ENCODE measurements at places on chromosomes 12 and 14. TPM values are rescaled to one million over a fixed set of nuclear protein-coding genes. Genes with fewer than 3 reads are reported as not detected.

GRCh38 chr14:28758885-28759652, 7.5 kb upstream of the FOXG1 start:
- DNase-seq, result no peak

DNA sequence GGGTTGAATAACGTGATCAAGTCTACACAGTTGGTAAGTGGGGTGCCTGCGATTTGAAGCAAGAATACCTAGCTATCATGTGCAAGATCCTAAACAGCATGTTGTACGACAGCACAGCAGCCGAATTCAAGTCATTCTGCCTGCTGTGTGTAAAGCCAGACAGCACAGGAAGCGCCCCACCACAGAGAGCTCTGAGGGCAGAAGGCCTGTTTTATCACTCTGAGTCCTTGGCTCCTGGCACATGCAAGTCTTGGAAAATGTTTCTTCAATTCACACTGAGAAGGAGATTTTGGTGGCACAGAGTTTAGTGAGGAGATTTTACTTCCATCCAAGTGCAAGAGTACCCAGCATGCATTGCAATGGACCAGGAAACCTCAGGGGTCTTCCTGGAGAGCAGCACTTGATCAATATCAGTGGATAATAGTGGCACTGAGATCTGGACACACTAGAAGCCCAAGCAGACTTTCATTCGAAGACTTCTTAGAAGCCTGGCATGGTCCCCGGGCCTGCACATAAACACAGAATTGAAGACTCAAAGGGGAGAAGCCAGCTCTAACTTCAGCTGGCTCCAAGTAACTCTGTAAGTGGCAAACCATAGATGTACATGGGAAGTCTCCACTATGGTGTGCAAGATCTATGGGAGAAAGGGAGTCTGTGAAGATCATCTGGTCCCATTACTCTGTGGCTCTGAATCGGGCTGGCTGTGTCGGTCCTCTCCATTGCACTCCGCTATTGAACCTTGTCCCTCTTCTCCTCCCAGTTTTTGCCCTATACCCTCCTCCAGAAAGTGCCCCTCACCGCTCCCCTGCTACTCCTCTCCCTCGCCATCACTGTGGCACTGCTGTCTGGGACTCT, 1.5 kb upstream of the KRT1 start:
- no peak for DNase-seq

NOS1 gene
- 0.26 TPM for total RNA-seq

GRCh38 chr12:6376870-6377666, 1.7 kb upstream of the SCNN1A start:
- DNase-seq, result no peak

DNA sequence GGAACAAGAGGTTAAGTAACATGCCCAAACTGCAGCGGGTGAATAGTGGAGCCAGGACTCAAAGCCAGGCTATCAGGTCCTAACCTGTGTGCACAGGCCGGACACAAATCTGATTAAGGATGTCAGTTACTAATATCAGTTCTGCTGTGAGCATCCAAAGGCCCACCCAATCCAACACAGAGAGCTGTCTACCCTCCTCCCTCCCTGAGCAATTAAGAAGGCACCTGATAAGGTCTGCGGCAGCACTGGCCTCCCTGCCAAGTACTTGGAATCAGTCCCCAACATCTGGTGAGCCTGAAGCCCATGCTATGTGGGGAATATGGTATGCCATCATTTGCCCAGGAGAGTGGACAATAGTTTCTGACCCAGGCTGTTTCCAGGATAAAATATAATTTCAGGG, 3.9 kb downstream of the HEBP1 start:
- DNase-seq, result no peak

DNA sequence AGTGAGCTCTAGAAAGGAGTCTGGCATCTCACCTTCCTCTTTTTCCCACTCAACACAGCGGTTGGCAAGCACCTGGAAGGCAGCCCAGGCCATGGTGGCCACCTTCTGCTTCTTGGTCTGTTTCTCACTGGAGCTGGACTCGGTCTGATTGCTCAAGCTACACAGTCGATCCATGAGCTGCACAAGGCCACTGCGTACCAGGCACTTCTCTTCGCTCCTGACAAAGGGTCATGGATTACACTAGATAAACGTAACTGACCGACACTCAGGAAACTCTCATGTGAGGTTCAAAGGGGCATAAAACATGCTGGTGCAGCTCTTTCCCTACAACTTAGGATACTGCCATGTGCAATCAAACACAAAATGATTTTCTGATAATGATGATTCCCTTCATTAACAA, 113.7 kb downstream of the TRAFD1 start:
- no peak for DNase-seq

DNA sequence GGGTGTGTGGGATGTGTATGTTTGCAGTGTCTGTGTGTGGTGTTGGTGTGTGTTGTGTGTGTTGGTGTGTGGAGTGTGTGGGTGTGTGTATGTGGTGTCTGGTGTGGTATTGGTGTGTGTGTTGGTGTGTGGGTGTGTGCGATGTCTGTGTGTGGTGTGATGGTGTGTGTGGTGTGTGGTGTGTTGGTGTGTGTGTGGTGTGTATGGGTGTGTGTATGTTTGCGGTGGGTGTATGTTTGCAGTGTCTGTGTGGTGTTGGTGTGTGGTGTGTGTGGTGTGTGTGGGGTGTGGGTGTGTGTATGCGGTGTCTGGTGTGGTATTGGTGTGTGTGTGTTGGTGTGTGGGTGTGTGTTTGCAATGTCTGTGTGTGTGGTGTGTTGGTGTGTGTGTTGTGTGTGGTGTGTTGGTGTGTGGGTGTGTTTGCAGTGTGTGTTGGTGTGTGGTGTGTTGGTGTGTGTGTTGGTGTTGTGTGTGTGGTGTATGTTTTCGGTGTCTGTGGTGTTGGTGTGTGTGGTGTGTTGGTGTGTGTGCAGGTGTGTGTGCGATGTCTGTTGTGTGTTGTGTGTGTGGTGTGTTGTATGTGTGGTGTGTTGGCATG, 15.7 kb downstream of the MLXIP start:
- DNase-seq, result no peak

OTUB2 gene
- total RNA-seq, result 1.3 TPM

CACNA2D4 gene
- not detected for total RNA-seq

- no peak for DNase-seq
These were observed 326.8 kb downstream of the SYT1 start for GRCh38 chr12:79191391-79191790.

DNA sequence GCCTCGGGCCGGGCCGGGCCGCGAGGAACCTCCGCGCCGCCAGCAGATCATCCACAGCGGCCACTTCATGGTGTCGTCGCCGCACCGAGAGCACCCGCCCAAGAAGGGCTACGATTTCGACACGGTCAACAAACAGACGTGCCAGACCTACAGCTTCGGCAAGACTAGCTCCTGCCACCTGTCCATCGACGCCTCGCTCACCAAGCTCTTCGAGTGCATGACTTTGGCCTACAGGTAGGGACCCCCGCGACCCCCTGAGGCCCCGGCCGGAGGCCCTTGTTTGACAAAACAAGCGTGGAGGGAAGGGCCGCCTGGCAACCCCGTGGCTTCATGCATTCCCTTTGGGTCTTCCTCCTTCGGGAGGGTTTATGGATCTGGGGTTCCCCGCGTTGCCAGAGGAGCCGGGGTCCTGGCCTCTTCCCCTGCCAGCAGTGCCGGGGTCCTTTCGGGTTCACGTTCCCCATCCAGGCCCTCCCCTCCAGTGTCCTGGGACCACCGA, 526 bp downstream of the MLXIP start:
- DNase-seq, result no peak

DNA sequence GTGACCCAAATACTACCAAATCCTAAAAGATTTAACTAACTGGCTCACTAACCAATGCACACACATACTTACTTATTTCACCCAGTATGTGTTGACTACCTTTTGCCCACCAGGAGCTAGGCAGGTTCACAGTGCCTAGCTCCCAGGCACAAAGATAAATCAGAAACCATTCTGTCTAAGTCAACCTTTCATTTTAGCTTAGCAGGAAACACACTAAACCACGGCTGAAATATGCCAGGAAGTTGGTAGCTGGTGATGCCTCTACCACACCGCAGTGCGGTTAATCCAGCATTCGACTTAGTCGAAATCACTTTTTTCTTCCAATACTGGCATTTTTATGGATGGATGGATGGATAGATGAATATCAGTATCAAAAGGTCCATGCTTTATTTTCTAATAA, 597.7 kb downstream of the DIO2 start:
- DNase-seq, result no peak

Data from bronchial epithelial cell (primary cell).